ENCODE measurements at places on chromosomes 16 and 17.

- no peak for DNase-seq
Observed at GRCh38 chr16:77744141-77744540, 21.8 kb downstream of the NUDT7 start.

DNA sequence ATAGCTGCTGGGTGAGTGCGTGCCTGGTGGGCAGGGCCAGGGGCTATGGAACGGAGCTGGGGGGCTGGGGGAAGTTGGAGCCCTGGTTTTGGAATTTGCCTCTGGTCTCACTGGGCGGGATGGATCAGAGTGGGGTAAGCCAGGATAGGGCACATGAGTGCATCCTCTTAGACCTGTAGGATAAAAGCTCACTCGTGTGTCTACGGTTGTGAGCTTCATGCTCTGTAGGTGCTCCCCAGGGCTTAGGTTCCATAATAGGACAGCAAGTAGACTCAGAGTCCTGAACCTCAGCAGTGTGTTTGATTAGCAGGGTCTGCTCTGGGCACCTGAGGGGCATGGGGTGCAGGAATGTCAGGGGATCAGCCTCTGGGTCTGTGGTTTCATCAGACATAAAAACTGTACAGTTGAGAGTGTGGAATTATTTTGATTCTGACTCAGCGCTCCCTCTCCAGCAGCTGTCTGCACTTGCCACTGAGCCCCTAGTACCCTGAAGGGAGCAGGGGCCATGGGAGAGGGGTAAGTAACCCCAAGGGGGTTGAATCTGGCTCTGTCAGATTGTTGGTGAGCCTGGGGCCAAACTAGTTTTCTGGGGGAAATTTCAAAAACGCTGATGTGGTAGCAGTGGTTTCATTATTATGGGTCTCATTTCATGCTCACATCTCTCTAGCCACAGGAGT, 84.2 kb upstream of the LGALS9 start:
- no peak for DNase-seq

DNA sequence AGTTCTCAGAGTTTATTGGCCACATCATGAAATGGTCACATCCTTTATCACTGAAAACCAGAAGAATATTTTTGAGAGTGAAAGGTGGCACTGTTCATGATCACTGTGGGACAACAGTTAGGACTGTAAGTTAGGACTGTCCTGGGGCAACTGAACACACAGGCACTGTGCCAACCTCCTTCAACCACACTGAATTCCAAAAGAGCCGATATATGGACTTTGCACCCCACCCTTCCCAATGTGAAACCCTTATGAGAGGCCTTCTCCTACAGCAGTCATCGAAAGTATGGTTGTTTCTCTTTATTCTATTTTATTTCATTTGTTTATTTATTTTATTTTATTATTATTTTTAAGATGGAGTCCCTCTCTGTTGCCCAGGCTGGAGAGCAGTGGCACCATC, 353.5 kb downstream of the TOX3 start:
- no peak for DNase-seq

- DNase-seq, result no peak
Observed at GRCh38 chr17:282000-282911, 70.4 kb downstream of the RPH3AL start.

DNA sequence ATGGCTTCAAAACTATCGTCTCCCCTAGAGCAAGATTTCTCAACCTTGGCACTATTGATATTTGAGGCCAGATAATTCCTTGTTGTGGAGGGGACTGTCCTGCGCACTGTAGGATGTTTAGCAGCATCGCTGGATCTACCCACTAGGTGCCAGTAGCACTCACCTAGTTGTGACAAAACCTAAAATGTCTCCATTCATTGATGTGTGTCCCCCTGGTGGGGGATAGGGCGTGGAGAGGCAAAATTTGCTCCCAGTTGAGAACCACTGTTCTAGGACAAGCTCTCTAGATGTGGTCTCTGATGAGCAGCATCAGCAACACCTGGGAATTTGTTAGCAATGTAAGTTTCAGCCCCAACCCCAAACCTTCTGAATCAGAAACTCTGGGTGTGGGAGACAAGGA, 259.0 kb downstream of the XYLT1 start:
- DNase-seq, result no peak

- DNase-seq, result no peak
Observed at GRCh38 chr17:72191356-72191755, 70.5 kb downstream of the SOX9 start.

Data from hippocampal formation (tissue), 2 donors.